ENCODE measurements at places on chromosomes 1 and 21.

GRCh38 chr1:68120136-68120791 is 69.8 kb upstream of the DIRAS3 start:
- no peak for DNase-seq

- no peak for DNase-seq
These were observed 52.8 kb downstream of the PTGER3 start for GRCh38 chr1:70994753-70995268.

DNA sequence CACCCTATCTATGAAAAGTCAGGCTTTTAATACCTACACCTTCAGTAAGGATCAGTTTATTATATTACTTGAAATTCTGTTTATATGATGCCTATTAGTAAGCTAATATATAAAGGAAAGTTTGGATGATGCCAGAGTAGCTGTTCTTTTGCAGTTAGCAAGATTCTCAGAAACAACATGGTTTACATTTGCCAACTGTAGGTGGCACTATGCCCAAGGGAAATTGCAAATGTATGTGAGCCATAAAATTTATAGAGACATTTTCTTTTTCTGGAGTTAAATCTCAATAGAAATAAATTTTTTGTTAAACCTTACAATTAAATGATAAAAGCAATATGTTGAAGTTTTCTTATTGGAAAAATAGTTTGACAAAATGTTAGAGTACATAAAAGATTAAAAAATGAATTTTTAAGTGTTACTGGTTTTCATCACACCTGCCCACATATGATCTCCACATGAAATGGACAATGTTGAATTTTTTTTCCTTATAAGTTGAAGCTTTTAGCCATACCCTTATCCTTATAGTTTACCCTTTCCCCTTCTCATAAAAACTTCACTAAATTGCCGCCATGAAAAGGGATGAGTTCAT is 32.1 kb upstream of the EPHX4 start:
- no peak for DNase-seq

DNA sequence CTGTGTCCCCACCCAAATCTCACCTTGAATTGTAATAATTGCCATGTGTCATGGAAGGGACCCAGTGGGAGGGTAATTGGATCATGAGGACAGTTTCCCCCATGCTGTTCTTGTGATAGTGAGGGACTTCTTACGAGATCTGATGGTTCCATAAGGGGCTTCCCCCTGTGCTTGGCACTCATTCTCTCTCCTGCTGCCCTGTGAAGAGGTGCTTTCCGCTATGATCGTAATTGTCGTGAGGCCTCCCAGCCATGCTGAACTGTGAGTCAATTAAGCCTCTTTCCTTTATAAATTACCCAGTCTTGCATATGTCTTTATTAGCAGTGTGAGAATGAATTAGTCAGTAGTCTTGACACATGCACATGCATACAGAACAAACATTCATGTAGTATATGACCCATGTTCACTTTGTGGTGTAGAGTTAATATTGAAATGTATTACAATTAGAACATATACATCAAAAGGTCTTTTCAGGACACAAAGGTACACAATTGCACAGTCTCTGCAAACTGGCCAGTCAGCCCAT is 16.9 kb upstream of the IFI16 start:
- no peak for DNase-seq

DNA sequence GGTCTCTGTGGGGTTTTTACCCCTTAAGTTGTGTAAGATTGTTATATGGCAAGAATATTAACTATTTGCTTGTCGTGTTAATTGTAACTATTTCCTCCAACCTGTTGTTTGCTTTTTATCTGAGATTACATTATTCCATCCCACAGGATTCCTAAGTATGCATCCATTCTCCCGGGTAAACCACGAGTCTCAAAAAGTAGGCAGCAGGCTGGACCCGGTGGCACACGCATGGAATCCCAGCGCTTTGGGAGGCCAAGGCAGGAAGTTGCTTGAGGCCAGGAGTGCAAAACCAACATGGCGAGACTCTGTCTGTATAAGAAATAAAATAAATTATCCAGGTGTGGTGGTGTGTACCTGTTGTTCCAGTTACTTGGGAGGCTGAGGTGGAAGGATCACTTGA is 12.6 kb upstream of the RSPO1 start:
- DNase-seq, result no peak

DNA sequence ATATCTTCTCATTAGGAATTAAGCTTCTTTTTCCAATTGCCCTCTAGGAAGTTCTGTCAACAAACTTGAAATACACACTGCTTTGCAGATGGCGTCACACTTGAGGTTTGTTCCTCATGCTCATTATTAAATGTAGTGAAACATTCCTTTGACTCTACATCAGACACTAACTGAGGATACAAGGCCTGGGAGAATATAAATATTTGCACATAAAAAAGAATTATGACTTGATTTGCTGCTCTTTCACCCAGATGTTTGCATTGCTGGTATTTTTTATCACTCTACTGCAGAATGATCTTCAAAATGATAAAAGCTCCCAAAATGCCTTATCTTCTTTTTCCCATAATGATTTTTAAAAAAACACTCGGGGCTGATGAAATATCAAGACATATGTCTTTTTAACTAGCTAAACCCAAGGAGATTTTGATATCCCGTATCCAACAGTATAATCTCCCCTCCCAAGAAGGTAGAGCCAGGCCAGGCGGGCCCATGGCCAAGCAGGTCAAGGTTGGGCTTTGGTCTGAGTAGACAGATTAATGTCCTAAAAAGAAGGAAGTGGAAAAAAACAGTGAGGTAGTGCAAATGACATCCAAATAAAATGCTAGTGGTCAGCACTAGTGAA is 264.6 kb downstream of the HHIPL2 start:
- DNase-seq, result no peak

GRCh38 chr1:229093238-229093540 is 177.7 kb upstream of the RAB4A start:
- no peak for DNase-seq

- DNase-seq, result no peak
These were observed 22.5 kb downstream of the NTMT2 start for GRCh38 chr1:170168265-170168664.

DNA sequence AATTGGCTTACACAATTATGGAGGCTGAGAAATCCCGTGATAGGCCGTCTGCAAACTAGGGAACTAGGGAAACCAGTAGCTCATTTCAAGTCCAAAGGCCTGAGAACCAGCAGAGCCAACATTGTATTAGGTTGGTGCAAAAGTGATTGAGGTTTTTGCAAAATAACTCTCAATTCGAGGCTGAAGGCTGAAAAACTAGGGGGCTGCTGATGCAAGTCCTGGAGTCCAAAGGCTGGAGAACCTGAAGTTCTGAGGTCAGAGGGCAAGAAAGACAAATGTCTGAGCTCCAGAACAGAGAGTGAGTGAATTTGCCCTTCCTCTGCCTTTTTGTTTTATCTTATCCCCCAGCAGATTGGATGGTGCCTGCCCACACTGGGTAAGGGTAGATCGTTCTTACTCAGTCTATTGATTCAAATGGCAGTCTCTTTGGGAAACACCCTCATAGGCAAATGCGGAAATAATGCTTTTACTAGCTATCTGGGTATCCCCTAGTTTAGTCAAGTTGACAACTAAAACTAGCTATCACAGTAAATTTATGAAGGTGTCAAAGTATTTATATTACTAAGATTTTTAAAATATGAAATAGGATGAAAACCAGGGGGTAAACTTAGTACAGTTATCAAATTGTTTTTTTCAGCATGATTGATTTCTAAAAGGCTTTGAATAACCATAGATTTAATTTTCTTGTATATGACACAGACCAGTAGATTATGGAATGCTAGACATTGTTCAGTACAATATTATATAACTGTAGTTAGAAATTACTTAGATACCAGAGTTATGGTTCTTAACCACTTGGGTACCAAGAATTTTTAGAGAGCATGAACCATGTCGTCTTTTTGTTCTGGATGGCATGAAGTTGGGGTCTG is 15.4 kb downstream of the RABGAP1L start:
- DNase-seq, result no peak

Measured in omental fat pad (tissue), 4 donors.